T-helper 2 cell (primary cell): ENCODE measurements at places on chromosomes 12 and 14.
A peak's percentile ranks its signal among the peaks of the same experiment; 100 is the strongest.

- DNase-seq = no peak
These were observed 128.0 kb downstream of the RFLNA start for GRCh38 chr12:124422570-124423523.

DNA sequence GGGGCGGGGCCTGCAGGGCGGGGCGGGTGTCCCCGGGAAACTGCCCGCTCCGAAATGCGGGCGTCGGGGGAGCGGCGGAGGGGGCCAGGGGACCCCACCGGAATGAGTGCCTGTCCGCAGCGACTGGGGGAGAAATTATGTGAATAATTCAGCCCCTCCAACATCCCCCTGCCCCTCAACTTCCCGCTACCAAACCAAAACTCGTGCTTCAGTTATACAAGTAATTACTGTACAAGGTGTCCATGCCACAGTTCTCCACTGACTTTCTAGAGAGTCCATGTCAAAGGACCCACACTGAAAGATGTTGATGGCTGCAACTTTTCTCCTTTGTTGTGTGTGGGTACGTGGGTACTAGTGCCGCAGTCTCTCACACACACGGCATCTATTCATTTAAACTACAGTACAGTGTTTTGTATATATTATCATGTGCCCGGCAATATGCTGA lies 414 bp upstream of the CDK17 start:
- DNase-seq = no peak

DNA sequence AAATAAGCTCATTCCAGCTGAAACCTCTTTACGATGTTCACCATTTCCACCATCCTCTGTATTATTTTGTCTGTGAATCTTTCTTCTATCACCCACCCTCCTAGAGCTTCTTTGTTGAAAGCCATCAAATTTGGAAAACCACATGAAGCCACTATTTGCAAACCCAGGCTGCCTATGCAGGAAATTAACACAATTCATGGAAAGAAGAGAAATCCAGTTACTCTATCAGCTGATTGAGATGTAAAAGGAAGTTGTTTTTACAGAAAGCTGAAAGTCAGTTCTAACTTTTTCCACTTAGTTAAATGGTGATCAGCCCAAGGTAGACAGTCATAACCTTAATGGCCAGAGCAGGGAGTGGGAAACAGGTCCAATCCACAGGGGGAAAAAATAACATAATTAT lies 6.6 kb downstream of the RHOJ start:
- DNase-seq = no peak

DNA sequence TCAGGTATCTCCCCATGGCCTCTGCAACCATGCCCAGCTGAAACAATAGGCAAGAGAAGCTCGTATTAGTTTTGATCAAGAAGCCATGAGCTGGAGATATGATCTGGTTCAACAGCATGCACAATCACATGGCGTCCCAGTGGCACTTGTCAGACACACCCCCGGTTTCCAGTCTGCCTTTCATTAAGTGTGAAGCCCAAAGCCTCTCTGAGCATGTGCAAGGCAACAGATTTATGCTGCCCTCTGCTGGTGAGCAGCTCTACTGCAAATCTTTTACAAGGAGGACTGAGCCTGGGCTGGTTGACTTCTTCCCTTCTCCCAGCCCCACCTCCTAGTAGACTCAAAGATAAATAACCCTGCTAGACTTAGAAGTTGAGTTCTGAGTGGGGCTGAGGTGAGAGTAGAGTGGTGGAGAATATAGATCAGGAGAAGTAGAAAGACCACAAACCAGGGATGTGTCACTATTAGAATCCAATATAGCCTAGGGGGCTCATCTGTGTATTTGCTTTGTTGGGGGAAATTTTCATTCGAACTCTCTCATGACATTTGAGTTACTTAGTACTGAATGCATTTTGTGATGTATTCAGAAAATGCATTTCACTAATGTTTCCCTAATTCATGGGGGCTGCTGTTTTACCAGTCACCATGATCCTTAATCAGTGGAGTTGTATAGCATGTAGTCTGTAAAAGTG lies 53.7 kb upstream of the MBIP start:
- DNase-seq = peak; percentile 16

DNA sequence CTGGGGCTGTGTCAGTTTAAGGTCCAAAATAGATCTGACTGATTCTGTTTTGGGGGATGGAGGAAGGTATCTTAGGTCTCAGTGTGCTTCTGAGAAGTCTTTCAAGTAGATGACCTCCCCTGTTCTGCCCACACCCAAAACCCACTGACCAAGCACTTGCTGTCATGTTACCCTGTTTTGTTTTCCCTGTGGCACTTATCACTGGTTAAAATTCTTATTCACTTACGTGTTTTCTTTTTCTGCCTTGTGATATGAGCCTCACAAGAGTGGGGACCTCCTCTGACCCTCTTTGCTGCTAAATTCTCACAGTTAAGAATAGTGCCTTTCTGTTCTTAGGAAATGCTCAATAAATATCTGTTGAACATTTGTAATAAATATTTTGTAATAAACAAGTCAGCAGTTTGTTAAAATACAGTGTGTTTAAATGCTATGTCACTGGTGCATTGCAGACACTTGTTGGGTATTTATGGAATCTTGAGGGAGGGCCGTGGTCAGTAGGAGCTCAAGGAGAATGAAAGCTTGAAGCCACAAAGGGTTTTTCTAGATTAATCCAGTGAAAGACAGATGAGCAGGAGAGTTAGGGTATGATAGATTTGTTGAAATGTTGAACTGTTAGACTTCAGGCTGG lies 20.9 kb downstream of the PLEKHA5 start:
- DNase-seq = no peak

GRCh38 chr14:63209160-63209559 lies 4.9 kb downstream of the RHOJ start:
- DNase-seq = no peak

DNA sequence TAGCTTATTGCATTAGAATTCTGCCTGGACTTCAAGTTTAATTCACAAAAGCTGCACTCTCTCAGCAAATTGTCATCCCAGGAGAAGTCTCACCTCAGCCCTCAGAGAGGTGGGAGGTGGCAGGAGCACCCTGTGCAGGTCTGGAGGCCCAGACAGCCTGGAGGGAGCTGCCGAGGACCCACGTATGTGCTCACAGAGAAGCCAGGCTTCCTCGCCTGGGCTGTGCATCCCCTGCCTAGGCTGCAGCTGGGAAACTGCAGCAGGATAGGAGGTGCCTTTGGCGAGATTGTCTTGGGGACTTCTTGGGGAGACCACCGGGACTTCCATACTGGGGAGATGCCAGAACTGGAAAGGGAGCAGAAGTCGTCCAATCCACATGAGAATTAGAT lies 8.8 kb downstream of the CPNE6 start:
- no peak for DNase-seq
